Trophoblast cell (in vitro differentiated cells and primary cell): ENCODE measurements at places on chromosomes 7 and 10.

GRCh38 chr10:99431190-99431760, 851 bp upstream of the GOT1 start:
- DNase-seq, result no peak

GRCh38 chr10:102269017-102269416, 23.7 kb downstream of the GBF1 start:
- no peak for DNase-seq

- DNase-seq, result no peak
Measured at GRCh38 chr7:84142726-84143125, 51.9 kb downstream of the SEMA3A start.

DNA sequence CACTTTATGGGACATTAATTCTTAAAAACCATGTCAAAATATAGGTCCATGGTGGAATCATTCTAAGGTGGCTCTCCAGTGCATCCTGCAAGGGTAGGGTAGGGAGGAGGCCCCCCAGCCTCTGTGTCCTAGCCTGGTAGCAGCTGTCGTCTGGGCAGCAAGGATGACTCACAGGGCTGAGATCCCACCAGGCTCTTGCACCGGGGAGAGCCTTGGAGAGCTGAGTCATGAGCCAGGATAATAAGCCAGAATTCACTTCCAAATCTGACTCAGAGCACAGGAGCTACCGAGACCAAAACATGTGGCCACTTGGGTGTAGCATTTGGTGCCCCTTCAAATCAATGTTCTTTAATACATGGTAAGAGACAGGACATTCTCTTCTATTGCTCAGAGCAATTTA, 298.5 kb downstream of the NEBL start:
- DNase-seq, result peak; percentile 50

GRCh38 chr10:14009371-14010100, 321.2 kb downstream of the FRMD4A start:
- no peak for DNase-seq

DNA sequence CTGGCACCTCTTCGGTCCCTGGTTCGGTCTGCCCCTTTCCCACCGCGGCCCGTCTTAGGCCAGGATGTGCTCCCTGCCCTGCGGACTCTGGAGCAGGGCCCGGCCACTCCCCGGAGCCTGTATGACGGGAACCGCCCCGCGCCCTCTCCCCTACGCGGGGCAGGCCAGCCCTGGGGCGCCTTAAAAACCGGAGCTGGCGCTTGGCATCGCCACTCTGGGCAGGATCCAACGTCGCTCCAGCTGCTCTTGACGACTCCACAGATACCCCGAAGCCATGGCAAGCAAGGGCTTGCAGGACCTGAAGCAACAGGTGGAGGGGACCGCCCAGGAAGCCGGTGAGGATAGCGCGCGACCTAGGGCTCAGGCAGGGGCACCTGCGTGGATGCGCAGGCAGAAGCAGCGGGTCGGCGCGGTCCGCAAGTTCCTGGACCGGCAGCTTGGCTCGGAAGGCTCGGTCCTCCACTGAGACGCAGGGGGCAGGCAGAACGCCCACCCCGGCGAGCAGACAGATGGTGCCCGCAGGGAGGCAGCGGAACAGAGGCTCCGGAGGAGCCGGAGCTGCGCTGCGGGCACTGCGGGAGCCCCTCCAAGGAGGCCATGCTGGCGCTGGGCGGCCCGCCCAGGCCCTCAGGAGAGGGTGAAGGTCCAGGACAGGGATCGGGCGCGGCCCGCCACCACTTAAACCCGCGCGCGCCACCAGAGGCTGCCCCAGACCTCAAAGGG, at the start of gene ADIRF:
Gene ADIRF, plus strand, starts transcription at position 212 of the 723 bp plus-strand sequence. Its CDS starts 63 bp downstream, at position 275.
- DNase-seq, result peak; percentile 68

- DNase-seq, result peak; percentile 66
Measured at GRCh38 chr7:137609500-137609899, 237.3 kb downstream of the DGKI start.
